Heart right ventricle (tissue), 16 donors: ENCODE measurements at places on chromosomes 2 and 18. TPM values are rescaled to one million over a fixed set of nuclear protein-coding genes. Genes with fewer than 3 reads are reported as not detected.

- DNase-seq: no peak
Observed at GRCh38 chr2:156647377-156648010, 211.3 kb downstream of the GPD2 start.

DNA sequence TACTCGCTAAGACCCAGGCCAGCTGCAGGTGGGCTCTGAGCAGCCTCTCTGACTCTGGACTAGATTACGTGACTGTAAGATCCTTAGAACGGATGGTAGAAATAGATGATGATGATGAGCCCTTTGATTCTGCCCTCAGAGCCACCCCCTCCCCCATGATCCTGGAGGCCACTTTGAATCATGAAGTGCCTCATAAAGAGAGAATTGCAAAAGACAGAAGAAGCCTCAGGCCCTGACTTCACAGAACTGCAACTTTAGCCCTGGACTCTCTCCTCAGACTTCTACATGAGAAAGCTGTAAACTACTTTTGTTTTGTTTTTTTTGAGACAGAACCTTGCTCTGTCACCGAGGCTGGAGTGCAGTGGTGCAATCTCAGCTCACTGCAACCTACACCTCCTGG is 15.4 kb upstream of the TET3 start:
- no peak for DNase-seq

GRCh38 chr2:15674637-15675455 is 83.2 kb downstream of the DDX1 start:
- no peak for DNase-seq

DNA sequence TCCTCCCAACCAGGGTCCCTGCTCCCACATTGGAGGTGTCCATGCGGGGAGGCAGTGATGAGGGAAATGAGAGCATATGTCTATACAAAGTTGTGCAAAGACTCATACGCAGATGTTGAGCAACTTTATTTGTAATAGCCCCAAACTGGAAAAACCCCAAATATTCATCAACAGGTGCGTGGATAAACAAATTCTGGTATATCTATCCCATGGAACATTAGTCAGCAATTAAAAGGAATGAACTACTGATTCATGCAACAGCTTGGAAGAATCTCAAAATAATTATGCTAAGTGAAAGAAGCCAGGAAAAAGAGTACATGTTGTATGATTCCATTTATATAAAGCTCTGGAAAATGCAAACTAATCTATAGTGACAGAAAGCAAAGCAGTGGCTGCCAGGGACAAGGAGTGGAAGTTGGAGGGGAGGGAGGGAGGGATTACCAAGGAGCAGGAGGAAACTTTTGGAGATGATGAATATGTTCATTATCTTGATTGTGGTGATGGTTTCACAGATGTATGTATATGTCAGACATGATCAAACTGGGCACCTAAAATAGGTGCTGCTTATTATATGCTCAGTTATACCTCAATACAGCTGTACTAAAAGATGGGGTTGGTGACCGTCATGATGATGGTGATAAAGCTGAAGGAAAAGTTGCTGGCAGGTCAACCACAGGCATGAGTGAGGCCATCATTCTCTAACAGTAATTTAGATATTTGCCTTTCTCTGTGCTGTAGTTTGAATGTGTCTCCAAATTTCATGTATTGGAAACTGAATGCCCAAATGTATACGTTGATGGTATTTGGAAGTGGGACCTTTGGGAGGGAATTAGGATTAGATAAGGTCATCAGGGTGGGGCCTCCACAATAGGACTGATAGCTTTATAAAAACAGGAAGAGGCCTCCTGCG is 270.9 kb downstream of the CYP26B1 start:
- no peak for DNase-seq

DNA sequence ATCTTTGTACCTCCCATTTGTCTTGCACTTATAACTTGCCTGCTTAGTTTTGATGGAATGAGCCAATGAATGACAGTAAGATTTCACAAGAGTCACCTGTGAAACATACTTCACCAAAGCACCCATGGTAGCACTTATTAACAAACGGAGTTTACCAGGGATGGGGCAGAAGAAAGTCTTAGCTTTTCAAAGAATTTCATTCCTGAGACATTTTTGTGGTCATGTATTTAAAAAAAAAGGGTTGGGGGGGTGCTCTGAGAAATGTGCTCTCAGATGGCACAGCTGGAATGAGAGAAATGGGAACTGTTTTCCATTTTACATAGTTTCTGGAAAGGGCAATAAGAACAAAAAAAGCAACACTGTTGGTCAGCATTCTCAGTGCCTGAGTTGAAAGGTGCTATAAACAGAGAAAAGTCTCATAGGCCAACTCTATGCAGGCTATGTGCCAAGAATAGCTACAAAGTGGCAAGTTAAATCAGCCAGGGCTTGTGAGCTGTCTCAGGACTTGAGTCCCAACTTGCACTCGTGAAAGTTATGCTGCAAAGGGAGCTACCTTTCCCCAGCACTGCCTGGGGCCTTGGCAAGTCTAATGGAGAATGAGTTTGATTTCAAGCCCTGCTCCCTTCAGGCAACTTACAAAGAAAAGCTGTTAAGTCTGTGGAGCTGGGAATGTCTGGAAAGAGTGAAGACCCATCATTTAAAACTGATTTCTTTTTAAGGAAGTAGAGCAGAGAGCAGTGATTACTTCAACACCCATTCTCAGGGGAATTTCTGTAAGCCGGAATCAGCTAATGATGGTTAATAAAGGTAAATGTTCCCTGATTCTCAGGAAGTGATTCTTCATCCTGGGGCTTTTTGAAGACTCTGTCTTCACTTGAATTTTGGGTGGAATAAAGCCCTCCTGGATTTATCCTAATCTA is 170.6 kb downstream of the SLC8A1 start:
- no peak for DNase-seq

DNA sequence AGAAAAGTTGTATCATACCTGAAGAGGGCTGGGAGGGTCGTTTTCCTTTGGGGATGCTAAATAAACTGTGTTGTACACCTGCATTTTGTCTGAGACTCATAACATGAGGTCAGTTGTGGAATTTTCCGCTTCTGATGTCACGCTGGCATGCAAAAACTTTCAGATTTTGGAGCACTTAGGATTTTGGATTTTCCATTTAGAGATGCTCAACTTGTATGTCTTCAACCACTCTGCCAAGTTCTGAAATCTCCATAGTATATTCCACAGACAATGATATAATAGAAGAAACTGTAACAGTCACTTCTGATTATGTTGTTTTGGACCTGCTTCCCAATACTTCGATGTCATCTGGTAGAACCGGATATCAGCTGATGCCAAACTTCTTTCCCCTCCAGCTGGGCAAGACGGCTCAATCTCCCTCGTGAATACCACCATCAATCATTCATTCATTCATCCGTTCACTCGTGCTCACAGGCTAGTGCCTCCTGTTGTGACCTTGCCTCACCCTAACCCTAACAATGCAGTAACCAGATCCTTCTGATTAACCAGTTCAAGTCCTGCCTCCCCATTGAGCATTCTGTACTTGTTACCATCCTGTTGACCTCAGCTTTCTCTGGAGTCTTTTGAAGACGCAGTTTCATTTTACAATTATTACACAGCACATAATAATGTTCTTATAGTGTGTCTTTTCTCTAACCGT is 5.3 kb upstream of the PLEKHH2 start:
- DNase-seq: no peak

DNA sequence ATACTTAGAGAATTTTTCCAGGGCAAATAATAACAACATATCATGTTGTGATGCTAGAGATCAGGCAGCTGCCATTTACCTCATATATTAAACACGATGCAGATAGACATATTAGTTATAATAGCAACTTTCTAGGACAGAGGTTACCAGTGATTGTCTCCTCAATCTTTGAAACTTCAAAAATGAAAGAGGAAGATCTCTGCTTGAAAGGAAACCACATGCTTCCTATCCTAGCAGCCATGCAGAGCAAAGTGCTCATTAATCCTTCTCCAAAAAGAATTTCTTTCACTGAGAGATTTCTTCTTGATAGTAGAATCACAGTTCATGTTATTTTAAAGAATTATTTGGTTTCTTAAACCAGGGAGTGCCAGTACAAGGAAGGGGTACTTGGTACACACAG is 317.2 kb downstream of the CPS1 start:
- DNase-seq: no peak

The LYG2 gene
- total RNA-seq: not detected

The PPM1G gene
- 31.1 TPM for total RNA-seq

The DSEL gene
- 2.5 TPM for total RNA-seq

The USP40 gene
- 14.5 TPM for total RNA-seq

The PAX8 gene
- 0.20 TPM for total RNA-seq

The CYP1B1 gene
- total RNA-seq: 12.9 TPM

The ABCG5 gene
- not detected for total RNA-seq

The ANKRD23 gene
- total RNA-seq: 20.8 TPM

The CCDC68 gene
- total RNA-seq: 3.2 TPM

The ZNF385B gene
- 0.28 TPM for total RNA-seq

The TEKT4 gene
- total RNA-seq: not detected

The SPOPL gene
- 14.9 TPM for total RNA-seq

The XDH gene
- total RNA-seq: 0.08 TPM
